ENCODE measurements at places on chromosomes 6 and 20.

GRCh38 chr6:81693266-81693665 is 59.2 kb downstream of the TENT5A start:
- no peak for DNase-seq

- DNase-seq, result no peak
Measured at GRCh38 chr6:137871831-137872454, 4.9 kb downstream of the TNFAIP3 start.

- no peak for DNase-seq
Measured at GRCh38 chr6:136465766-136466303, 84.4 kb downstream of the MAP7 start.

GRCh38 chr6:168525926-168526630 is 85.1 kb downstream of the SMOC2 start:
- DNase-seq, result no peak

- DNase-seq, result no peak
Measured at GRCh38 chr6:21026576-21027273, 492.5 kb downstream of the CDKAL1 start.

Measured in activated T-cell treated with anti-CD3 and anti-CD28 coated beads, Interleukin-2, amount 50 U/mL, for 1 hour (primary cell).